Liver (tissue), 10 donors: ENCODE measurements at places on chromosomes 1 and 21. TPM values are rescaled to one million over a fixed set of nuclear protein-coding genes. Genes with fewer than 3 reads are reported as not detected.
A peak's percentile ranks its signal among the peaks of the same experiment; 100 is the strongest.

The PPFIA4 gene
- 0.33 TPM for total RNA-seq

The TRMT1L gene
- 14.6 TPM for total RNA-seq

The MPC2 gene
- 78.8 TPM for total RNA-seq

The KCNJ15 gene
- total RNA-seq = 4.8 TPM

The RPE65 gene
- not detected for total RNA-seq

The OR2T11 gene
- not detected for total RNA-seq

The ACP6 gene
- total RNA-seq = 4.7 TPM

The NBPF14 gene
- 15.0 TPM for total RNA-seq

GRCh38 chr1:156080863-156081179 is 1.4 kb downstream of the MEX3A start:
- DNase-seq = no peak

- no peak for DNase-seq
These were observed 35.3 kb downstream of the GDAP2 start for GRCh38 chr1:117894078-117894477.

DNA sequence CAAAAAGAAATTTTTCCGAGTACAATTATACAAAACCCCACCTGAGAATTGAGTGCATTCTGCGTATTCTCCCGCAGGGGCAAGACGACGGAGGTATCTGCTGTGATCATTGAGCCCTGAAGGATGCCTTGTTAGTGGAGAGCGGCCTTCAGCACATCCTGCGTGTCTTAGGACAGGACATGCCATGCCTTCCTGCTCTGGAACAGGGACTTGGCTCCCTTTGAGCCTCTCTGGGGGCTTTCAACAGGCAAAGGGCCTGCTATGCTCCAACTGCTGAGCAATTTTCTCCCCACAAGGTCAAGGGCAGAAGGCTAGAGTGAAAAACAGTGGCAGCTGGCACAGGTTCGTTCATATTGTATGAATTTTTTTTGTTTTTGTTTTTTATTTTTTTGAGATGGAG is 52.4 kb downstream of the TOR1AIP2 start:
- no peak for DNase-seq

DNA sequence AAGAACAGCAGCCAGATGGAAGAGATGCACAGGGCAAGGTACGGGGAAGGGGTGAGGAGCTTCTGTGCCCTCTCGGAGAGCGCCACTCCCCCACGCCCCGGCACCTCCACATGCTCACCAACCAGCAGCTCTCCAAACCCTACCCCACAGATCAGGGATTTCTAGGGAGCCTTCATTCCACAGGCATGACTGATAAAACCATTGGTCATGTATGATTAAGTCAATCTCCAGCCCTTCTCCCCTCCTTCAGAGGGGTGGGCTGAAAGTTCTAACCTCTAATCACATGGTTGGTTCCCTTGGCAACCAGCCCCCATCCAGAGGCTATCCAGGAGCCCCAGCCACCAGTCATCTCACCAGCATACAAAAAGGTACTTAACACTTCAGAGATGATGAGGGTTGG is 144.7 kb downstream of the TGFBR3 start:
- no peak for DNase-seq

DNA sequence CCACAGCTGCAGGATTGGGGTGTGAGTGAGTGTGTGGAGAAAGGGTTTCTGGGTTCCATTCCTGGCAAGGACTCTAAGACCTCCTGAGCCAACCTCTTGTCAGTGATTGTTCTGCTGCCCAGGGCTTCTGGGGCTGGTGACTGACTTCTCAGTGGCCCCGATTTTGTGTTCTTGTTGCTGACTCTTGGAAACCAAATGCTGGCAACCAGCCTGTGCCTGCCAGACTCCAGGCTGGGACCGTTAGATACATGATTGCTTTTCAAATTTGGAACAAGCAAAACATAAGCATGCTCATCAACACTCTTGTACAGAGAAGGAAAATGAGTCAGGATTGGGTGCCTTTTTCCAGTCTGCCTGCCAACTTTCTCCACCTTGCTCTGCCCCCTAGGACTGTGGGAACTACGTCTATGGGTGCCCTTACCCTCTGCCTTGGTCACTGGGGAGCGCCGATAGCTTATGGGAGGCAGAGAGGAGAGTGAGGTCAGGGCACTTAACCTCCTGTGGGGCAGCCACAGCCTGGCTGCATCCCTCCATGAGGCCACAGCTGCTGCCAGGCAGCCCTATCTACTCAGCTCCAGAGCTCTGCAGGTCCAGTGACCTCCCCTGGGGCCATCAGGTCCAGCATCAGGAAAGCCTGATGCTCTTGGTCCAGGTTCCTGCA is 39.3 kb upstream of the EPS8L3 start:
- no peak for DNase-seq

DNA sequence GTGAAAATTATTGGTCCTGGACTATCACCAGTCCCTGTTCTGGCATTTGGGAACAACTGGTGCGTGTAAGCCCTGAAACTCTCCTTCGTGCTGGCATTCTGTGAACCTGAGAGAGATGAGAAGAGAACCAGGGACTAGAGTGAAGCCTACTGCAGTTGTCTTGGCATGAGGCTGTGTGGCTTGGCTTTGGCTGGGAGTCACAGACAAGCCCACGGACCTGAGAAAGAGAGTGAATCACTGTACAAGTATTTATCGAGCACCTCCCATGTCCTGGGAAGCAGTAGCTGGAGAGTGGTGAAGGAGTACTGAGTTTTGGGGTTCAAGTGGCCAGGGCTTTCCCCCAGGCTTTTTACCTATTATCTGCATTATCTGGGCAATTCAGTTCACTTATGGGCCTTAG is 63.3 kb downstream of the FGGY start:
- DNase-seq = no peak

GRCh38 chr1:167541003-167541402 is 12.6 kb downstream of the CREG1 start:
- no peak for DNase-seq

DNA sequence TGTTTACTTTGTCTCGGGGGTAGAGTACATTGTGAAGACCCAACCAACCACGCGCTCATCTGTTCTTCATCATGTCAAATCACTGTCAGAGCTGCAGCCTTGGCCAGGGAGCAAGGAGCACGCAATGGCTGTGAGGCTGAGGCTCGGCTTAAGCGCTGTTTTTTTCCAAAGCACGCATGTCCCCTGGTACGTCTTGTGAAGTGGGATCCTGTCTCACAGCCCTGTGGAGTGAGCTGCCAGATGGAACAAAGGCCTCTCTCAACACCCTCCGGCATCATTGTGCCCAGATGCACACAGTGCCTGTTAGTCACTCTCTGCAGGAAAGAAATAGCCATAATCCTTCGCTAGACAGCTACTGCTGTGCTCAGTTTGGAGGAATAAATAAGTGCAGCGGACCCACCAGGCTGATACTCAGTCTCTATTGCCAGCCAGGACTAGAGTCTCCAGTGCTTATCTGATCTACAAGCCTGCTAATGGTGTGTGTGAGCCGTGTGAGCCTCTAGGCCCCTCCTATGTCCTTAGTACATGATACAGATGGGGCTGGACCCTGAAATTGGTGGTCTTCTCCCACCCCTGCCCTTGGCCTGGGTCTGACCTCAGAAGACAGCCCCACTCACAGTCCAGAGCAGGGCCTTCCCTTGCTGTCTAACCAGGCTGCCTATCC is 91.3 kb upstream of the COA6 start:
- DNase-seq = no peak

DNA sequence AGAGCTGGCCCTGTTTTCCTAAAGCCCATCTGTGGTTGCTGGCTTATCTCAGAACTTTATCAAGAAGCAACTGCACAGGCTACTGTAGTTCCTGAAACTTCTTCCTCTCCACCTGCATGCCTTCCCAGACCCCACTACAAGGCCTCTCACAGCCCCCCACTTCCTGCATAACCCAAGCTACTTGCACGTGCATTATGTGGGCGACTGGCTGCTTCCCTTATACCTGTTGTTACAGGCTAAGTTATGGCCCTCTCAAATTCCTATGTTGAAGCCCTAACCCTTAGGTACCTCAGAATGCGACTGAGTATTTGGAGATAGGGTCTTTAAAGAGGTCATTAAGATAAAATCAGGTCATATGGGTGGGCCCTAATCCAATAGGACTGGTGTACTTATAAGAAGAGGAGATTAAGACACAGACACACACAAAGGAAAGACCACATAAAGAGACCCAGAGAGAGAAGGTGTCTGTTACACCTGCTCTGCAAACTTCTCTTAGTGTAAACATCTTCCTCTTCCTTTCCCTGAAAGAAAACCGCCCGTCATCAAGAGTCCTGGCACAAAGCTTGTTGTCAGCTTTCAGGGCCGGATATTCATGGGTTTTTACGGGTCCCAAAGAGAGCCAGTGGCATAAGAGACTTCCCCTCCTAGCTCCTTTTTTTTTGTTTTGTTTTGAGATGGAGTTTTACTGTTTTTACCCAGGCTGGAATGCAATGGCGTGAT is 5.1 kb downstream of the ZNF496 start:
- DNase-seq = no peak

DNA sequence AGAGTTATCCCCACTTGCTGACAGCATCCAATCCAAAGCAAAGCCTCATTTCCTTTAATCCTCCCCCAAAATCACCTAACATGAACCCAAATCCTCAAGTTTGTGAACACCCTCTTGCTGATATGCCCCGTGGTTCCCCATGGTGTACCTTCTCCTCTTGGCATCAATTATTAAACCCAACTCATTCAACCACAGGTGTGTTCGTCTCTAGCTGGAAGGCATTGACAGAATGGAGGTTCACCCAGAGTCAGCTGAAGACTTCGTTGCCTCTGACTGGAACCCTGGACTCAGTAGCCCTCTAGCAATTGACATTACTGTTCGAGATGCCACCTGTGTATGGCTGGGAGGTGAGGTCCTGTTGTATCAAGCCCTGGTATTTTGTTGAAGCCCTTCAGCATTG is 22.8 kb downstream of the SLC30A10 start:
- DNase-seq = no peak

DNA sequence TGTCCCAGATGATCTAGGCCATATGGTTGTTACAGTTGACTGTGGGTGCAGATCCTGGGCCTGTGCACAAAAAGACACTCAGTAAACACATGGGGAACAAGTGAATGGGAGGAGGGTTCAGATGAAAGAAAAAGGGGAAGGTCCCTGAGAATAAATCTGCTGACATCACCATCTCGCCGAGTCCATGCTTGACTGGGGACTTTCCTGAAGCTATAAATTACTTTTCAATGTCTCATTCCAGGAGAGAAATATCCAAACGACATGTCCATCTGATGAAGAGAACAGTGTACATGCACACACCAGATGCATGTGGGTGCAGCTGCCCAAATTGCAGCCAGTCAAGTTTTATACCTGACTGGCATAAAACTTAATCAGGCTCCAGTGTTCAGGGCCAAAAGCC is 109.0 kb downstream of the HIVEP3 start:
- DNase-seq = no peak

GRCh38 chr1:2206813-2207487 is 12.4 kb upstream of the FAAP20 start:
- peak; percentile 57 for DNase-seq

DNA sequence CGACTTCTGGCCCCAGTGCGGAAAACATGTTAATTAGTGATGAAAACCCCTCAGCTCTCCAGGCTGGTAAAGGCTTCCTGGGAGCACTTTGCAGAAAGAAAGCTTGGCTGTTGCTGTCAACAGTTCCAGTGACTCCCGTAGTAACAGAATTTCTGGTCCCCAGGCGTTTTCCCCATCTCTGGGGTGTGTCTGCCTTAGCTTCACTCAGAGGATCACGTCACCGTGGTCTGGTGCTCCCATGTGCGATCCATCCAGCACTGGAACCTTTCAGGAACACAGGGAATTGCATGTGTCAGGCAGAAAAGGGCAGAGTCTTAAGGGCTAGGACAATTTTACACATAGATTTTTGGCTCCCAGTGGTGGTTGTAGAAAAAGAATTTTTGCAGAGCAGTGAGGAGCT is 470.4 kb upstream of the USP24 start:
- DNase-seq = no peak

- no peak for DNase-seq
These were observed 102.1 kb upstream of the ZBTB40 start for GRCh38 chr1:22349362-22350043.

GRCh38 chr1:39894884-39895495 is 6.7 kb downstream of the MYCL start:
- no peak for DNase-seq

GRCh38 chr1:5682626-5683225 is 309.5 kb downstream of the NPHP4 start:
- DNase-seq = no peak

GRCh38 chr1:36346741-36347370 is 23.4 kb upstream of the EVA1B start:
- no peak for DNase-seq

DNA sequence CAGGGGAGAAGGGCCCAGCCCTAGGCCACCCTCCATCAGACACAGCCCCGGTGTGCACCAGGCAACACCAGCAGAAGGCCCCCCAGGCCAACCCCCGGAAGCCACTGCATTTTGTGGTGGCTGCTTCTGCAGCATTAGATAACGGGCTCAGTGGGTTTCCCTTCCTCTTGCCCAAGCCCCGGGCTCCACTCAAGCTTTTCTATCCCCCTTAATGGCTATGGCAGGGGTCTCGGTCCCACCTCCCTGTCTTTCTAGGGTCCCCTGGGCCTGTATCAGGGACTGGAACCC is 18.9 kb downstream of the C1orf174 start:
- no peak for DNase-seq

GRCh38 chr1:25019337-25020172 is 89.5 kb upstream of the RUNX3 start:
- DNase-seq = no peak

GRCh38 chr1:19918057-19918456 is 5.4 kb downstream of the PLA2G2E start:
- DNase-seq = peak; percentile 79

DNA sequence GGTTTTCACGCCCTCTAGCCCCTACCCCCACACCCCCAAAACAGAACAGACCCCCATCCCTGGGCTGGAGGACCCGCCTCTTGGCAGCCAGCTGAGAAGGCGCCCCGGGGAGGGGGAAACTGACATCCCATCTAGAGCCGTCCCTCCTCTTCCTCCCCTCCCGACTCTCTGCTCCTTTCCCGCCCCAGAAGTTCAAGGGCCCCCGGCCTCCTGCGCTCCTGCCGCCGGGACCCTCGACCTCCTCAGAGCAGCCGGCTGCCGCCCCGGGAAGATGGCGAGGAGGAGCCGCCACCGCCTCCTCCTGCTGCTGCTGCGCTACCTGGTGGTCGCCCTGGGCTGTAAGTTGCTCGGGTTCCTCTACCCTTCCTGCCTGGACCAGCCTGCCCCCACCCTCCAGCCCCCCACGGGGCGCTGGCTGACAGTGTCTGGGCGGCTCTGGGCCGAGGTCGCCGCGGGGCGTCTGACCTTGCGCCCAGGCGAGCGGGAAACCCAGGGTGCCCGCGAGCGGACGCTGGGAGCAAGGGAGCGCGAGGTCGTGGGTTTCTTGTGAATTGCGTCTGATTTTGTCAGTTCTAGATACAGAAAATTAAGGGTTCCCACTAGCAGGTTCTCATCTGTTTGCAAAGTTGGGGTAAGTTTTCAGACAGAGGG is 618 bp downstream of the JAM2 start:
- DNase-seq = no peak

DNA sequence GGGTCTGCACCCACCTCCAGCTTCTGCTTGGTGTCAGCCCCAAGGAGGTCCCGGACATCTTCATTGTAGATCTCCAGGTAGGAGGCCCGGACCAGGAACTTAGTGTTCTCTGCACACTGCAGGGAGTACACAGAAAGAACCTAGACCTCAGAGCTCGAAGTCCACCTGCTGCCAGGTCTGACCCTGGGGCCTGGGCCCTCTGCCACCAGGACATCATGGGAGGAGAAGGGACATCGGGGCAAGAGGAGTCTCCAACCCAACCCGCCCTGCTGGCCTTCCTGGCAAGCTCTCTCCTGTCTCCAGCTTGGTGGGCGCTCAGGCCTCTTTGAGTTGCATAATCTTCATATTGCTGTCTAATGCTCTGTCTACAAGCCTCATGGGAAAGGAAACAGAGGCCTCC is 4.4 kb downstream of the KIF17 start:
- DNase-seq = no peak
